Stimulated activated CD8-positive, alpha-beta memory T cell treated with anti-CD3 and anti-CD28 coated beads, Interleukin-4, amount 100 ng/mL, for 4 hours (primary cell): ENCODE measurements at places on chromosomes 5 and 9.

- DNase-seq = no peak
These were observed 9.3 kb upstream of the NR3C1 start for GRCh38 chr5:143412661-143413342.

- DNase-seq = no peak
These were observed 224.7 kb downstream of the GDNF start for GRCh38 chr5:37615184-37615583.

GRCh38 chr5:60671899-60672692, 27.9 kb downstream of the DEPDC1B start:
- DNase-seq = no peak

- DNase-seq = no peak
These were observed 8.0 kb upstream of the FXN start for GRCh38 chr9:69027355-69028097.

DNA sequence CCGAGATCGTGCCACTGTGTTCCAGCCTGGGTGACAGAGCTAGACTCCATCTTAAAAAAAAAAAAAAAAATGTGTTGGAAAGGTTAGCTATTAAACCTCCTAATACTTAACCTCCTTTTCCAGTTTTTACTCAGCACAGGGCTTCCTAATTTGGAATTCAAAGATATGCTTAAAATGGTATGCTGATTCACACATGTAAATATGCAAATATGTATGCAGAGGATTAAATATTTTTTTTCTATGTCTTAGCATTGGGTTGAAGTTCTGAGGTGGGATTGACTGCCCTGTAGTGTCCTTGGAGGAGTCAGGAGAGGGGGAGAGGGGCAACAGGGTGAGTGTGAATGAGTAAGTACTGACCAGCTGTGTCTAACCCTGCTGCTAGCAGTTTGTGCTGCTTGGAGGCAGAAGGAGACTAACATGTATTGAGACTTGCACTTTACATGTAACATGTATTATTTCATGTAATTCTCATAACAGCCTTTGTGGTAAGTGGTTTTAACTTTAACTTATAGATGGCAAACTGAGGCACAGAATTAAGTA, 63.2 kb downstream of the SLC44A1 start:
- no peak for DNase-seq

GRCh38 chr9:12694013-12694412, 828 bp downstream of the TYRP1 start:
- no peak for DNase-seq

DNA sequence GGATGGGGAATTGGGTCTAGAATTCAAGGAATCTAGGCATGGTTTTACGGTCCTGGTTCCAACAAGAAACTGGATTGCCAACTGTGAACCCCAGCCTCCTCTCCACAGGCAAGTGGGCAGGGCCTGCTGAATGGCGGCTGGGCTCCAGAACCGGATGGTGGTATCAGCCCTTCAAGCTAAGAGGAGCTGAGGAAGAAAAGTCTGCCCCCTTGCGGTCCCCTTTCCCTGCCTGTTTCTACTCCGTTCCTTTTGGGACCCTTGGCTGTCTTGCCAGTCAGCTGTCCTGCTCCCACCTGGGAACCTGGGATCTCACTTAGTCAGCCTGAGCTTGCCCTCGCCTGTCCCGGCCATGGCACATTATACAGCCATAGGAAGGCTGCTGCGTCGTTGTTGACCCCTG, 234.4 kb upstream of the DAPK1 start:
- DNase-seq = no peak

DNA sequence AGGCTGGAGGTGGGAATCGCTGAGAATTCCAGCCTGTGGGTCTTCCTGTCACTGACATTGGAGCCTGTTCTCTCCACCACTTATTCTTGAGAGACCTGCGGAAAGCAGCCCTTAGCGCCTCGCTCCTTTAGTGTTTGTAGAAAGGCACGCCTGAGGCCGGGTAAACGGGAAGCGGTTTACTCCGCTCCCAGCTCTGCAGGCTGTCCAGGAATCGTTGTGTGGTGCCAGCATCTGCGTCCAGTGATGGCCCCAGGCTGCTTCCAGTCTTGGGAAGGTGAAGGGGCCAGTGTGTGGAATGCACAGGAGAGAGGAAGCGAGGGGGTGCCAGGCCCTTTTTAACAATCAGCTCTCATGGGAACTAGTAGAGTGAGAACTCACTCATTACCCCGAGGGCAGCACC, 44.6 kb upstream of the FCN2 start:
- DNase-seq = no peak
